ENCODE measurements at places on chromosomes 13 and 19. TPM values are rescaled to one million over a fixed set of nuclear protein-coding genes. Genes with fewer than 3 reads are reported as not detected.

Gene TMEM255B
- total RNA-seq: 0.63 TPM

Gene DIRAS1
- 7.2 TPM for total RNA-seq

Gene GPR108
- 50.0 TPM for total RNA-seq

Gene FUT6
- 0.16 TPM for total RNA-seq

Gene NLRP9
- total RNA-seq: not detected

Gene NPHS1
- 0.16 TPM for total RNA-seq

Gene TJP3
- total RNA-seq: under 0.01 TPM

Gene ZNF763
- total RNA-seq: 2.5 TPM

Gene ZNF154
- total RNA-seq: 2.8 TPM

Gene PRR20B
- not detected for total RNA-seq

Gene ERFL
- not detected for total RNA-seq

Gene ADGRE3
- total RNA-seq: not detected

Gene LILRA2
- total RNA-seq: not detected

Gene TGFBR3L
- 1.7 TPM for total RNA-seq

Gene PRKCG
- 0.17 TPM for total RNA-seq

Gene PSG11
- not detected for total RNA-seq

Gene ERVK3-1
- total RNA-seq: 31.8 TPM

Gene PGLYRP2
- not detected for total RNA-seq

Gene SMIM44
- not detected for total RNA-seq

Gene MAP4K1
- 0.32 TPM for total RNA-seq

Gene ZNF229
- 18.0 TPM for total RNA-seq

Gene PDE4C
- total RNA-seq: 2.9 TPM

Gene PNMA8B
- total RNA-seq: 3.0 TPM

Gene SIGLEC5
- total RNA-seq: not detected

Gene RYR1
- total RNA-seq: under 0.01 TPM

Gene VSTM1
- total RNA-seq: not detected

Gene LYL1
- 0.34 TPM for total RNA-seq

Gene ZNF100
- 1.4 TPM for total RNA-seq

Gene TMEM150B
- not detected for total RNA-seq

Gene SIGLEC7
- not detected for total RNA-seq

Gene CARD8
- total RNA-seq: 12.5 TPM
